ENCODE measurements at places on chromosomes 12 and 14. TPM values are rescaled to one million over a fixed set of nuclear protein-coding genes. Genes with fewer than 3 reads are reported as not detected.

GNB3 gene
- total RNA-seq: 1.0 TPM

TAS2R31 gene
- not detected for total RNA-seq

NKX2-1 gene
- total RNA-seq: 0.06 TPM

TMEM179 gene
- total RNA-seq: not detected

DNA sequence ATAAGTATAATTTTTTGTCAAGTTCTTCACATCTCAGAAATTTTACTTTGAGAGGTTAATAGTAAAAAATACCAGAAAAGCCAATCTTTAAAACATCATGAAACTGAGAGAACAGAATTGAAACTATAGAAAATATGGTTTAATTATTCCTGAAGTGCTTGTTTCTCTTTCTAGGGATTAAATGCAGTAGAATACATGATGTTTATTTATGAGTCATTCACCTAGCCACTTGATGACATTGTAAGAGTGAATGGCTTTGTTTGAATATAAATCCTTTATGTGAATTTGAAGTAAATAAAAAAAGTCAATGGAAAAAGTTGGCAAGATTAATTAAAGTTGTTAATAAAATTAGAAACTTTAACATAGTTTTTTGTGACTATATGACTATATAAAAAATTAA lies 48.4 kb downstream of the KTN1 start:
- no peak for DNase-seq

DNA sequence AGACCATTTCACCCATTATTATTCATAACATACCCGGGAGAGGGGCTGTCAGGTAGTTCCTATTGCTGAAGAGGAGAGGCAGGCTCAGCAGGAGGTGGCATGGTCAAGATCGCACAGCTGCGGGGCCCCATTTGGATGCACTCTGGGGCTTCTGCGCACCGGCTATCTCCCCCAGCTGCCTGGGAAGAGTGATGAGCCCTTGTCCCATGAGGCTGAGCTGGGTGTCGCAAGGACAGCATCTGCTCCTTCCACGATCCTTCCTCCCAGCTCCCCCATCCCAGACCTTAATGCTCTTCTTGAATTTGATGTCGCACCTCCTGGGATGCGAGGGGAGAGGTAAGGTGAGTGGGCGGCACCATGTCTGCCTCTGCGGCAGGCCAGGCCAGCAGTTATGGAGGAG lies 62.6 kb downstream of the SLC24A4 start:
- no peak for DNase-seq

DNA sequence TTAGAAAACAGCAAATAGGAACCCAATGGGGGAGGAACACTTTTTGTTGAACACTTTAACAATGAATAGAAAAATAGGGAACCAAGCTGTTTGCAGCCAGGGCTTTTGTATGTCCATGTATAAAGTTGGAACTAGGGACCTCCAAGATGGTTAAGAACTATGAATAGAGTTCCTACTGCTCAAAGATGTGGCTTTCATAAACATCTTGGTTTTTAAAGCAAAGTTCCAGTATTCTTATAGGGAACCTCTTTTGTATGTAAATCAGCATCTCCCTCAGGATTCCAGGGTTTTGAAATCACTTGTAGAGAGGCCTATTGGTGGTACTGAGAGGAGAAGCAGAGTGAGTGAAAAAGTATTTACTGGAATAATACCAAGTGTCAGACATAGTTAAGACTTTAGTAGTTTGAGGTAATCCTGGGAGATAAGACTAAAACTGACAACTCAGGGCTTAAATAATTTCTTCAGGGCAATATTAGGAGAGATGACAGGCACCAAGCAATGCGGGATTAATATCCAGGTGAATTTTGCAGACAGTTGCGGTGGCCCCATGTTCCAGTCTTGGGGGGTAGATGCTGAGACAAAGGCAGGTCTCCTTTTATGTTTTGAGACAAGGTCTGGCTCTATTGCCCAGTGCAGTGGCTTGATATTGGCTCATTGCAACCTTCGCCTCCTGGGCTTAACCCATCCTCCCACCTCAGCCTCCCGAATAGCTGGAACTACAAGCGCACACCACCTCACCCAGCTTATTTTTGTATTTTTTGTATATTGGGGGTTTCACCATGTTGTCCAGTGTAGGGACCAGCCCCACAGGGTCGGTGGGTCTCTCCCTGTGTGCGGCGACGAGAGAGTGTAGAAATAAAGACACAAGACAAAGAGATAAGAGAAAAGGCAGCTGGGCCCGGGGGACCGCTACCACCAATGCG lies 10.4 kb upstream of the EID3 start:
- DNase-seq: no peak

KDM5A gene
- 28.4 TPM for total RNA-seq

GRCh38 chr14:101008631-101009336 lies 105.3 kb upstream of the RTL1 start:
- DNase-seq: no peak

DNA sequence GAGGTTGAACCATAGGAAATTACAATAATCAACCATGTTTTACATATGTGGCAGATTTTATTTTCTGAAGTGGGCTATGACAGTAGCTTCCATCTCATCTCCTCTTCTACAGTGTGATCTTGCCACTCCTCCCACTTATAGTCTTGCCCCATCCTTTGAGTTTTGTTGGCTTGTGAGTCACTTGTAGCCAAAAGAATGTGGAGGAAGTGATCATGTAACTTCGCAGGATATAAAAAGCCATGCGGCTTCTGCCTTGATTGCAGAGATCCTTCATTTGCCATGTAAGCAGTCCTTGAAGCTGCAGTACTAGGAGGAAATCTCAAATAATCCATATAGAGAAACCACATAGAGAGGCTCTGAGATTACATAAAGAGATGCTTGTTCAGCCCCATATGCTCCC lies 13.7 kb upstream of the ZNF84 start:
- DNase-seq: no peak

DNA sequence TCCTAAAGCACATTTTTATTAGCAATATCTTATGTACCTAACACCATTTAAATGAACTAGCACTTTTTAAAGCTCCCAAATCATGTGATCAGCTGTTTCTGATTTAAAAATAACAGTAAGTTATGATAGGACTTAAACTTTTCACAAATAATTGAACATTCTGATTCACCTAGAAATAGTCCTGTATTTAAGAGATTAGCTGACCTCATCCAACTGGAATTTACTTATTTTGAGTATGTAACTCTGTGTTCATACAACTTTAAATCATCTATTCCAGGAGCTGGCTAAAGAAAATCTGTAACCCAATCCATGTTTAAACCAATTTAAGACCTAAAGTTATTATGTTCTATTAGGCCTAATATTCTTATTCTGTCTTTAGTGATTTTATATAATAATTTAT lies 184.3 kb downstream of the CCDC91 start:
- DNase-seq: no peak

ZNF10 gene
- 3.0 TPM for total RNA-seq

P2RX2 gene
- not detected for total RNA-seq

SDR9C7 gene
- total RNA-seq: not detected

DNA sequence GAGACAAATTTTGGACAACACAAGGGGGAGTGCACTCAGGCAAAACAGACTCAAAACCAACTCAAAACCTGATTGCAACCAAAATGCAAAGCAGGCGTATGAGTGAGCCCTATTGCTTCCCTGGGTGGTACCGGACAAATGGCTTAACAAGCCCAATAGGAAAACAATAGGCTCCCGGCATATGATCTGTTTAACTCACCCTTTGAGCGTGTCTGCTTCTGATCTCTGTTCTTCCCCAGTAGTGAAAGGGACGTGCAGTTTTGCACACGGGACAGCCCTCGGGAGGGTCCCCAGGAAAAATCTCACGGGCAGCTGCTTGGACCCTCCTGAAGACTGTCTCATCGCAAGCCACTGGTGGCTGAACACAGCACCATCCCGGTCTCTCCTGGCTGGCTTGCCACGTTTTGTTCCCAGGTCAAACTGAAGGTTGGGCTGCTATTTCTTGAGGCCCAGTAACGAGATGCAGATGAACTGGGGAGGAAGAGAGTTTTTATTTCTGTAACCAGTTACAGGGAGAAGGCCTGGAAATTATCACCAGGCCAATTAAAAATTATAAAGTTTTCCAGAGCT lies 9.9 kb downstream of the SOAT2 start:
- DNase-seq: no peak

DNA sequence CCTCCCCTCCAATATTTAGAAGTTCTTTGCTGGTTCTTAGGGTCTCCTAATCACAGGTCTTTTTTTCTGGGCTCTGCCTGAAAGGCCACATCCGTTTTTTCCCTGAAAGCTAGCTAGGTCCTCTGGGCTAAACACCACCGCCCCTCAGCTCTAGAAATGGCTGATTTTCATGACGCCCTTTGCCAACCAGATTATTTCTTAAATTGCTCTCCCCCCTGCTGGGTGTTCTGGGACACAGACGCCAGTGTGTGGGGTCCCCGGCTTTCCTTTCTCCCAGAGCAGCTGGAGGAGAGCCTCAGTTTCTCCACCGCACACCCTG lies 45.3 kb upstream of the ATP23 start:
- no peak for DNase-seq

- DNase-seq: no peak
Observed at GRCh38 chr12:60096727-60097126, 500.9 kb downstream of the SLC16A7 start.

DNA sequence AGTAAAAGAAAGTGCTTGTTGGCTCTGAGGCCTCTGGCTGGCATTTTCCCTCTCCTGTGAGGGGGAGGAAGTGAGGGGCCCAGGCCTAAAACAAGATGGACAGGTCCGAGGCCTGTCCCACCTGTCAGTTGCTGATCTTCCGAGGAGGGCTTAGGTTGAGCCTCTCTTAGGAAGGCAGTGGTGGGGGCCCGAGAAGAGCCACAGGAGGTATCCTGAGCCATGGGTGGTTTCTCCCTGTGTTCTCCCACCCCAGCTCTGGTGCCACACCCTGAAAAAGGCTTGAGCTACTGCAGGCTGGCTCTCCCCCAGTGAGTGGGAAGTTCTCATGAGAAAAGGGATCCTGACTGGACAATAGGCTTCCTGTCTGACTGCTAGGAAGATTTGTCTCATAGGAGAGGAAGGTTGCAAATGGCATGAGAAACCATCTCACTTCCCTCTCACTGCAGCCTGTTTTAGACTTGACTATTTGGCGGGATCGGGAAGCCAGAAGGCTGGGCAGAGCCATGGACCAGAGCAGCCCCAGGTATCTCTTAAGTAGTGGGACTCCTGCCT lies 72.1 kb upstream of the SRSF5 start:
- DNase-seq: no peak

DHRS7 gene
- total RNA-seq: 61.9 TPM

PRKD1 gene
- 4.4 TPM for total RNA-seq

GRCh38 chr14:65371784-65372183 lies 40.7 kb upstream of the FUT8 start:
- no peak for DNase-seq

DNA sequence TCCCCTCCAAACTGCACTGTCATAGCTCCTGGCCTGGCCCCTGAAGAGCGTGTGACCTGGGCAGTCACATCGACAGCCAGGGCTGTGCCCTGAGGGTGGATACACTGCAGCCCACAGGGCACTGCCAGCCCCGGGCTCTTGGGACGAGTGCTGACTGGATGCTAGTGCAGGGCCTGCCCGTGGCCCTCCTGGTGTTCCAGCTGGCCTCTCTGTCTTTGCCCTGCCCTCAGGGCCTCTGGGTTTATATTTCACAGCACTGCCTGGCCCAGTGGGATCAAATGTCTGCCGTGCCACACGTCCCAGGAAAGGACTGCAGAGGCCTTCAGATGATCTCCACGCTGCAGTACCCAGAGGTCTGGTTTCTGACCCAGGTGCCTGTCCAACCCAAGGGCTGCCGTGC lies 10.1 kb upstream of the CCDC197 start:
- peak; percentile 19 for DNase-seq

DNA sequence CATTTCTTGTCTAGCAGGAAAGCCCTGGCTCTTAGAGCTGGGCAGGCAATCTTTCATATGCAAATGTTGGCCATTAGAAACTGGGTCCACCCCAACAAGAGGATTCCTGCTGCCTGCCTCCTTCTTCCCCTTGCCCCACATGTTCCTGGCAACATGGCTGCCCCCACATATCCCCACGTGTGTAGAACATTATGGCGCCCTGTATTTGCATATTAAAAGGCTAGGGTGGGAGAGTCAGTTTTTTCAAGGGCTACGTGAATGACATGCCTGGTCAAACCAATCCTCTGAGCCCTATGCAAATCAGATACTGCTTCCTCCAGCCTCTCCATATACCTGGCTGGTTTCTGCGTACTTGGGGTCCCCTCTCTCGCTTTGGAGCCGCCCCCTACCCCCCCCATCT lies 514.0 kb downstream of the FUT8 start:
- DNase-seq: no peak

ACSM4 gene
- total RNA-seq: not detected

DNA sequence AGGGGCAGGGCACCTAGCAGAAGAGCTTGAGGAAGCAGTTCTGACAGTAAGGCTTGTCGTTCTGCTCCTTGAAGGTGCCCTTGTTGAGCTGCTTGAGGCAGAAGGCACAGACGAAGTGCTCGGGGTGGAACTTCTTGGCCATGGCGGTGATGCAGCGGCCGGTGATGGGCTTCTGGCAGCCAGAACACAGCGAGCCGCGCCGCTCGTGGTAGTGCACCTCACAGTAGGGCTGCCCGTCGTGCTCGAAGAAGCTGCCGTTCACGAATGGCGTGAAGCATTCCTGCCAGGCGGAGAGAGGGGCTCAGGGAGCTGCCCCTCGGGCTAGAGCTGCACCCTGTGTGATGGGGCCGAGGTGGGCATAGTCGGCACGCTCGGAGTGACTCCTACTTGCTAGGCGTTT lies 11.4 kb upstream of the RPLP0 start:
- DNase-seq: no peak

ASB2 gene
- total RNA-seq: not detected

CSRP2 gene
- 57.9 TPM for total RNA-seq

DNA sequence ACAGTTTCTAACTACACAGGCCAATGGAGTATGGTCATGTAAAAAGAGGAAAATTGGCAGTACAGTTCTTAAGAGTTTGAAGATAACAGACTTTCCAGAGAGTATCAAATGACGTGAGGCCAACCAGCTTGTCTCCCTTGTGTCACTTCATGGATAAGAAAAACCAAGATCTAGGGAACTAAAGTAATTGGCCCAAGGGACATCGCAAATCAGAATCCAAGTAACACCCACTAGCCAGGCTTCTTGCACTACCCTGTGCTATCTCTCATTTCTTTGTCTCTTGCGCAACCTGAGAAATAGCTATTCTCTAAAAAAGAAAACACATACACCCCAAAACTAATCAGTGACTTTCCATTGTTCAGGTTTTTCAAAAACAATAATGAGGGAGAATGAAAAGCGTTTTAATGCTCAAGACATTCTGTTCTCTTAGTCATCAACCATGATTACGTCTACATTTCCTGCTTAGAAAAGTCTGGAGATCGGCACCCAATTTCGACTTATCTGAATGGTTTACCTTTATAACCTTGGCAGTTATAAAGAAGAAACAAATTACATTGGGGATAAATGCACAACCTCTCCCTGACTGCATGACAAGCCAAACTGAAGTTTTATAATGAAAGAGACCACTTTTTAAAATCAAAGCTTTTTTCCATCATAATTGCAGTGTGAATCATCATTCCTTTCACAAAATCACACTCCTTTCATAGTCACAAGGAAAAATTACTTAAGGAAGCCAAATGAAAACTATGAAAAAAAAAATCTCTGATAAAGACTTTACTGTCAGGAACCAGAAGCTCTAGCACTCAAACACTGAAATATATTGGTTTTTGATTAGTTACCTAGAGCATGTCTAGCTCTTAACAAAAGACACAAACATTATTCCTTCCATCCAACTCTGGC lies 42.1 kb downstream of the TMTC1 start:
- peak; percentile 59 for DNase-seq
